ENCODE measurements at places on chromosomes 1 and 21.
A peak's percentile ranks its signal among the peaks of the same experiment; 100 is the strongest.

- DNase-seq = no peak
Observed at GRCh38 chr1:18723206-18723605, 92.6 kb downstream of the PAX7 start.

DNA sequence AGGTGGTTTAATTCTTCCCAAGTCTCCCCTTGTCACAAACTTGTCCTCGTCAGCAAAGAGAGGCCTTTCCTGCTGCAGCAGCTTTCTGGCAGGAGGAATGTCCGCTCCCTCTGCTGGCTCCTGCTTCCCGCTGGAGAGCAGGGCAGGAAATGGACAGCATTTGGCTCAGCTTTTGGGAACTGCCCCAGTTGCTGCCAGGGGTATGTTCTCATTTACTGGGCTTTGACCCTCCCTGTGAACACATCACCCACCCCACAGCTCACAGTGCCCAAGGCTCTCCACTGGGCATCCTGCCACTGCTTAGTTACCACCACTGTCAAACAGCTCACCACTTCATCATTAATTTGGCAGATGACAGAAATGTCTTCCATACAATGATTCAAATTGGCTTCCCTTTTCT lies 75.4 kb downstream of the MRPL37 start:
- DNase-seq = no peak

DNA sequence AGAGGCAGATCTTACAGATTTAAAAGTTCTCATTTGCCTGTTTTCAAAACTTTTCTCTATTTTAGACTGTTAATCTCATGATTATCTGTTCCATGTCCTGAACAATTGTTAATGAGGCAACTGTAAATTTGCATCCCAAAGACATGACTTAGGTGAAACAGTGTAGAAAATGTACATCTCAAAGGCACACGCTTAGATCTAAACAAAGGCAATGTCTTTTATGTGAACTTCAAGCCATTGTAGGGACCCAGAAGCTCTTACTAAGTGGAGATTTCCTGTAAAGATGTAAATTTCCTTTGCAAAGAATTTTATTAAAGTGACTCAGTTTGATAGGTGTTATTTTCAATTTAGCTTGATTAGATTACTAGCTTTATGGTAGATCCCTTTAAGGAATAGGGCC lies 125.2 kb upstream of the F3 start:
- DNase-seq = no peak

- DNase-seq = no peak
Observed at GRCh38 chr1:7252411-7253117, 467.3 kb downstream of the CAMTA1 start.

- DNase-seq = no peak
Observed at GRCh38 chr1:167898578-167899222, 15.2 kb downstream of the ADCY10 start.

- no peak for DNase-seq
Observed at GRCh38 chr1:155968670-155969069, 9.7 kb downstream of the ARHGEF2 start.

DNA sequence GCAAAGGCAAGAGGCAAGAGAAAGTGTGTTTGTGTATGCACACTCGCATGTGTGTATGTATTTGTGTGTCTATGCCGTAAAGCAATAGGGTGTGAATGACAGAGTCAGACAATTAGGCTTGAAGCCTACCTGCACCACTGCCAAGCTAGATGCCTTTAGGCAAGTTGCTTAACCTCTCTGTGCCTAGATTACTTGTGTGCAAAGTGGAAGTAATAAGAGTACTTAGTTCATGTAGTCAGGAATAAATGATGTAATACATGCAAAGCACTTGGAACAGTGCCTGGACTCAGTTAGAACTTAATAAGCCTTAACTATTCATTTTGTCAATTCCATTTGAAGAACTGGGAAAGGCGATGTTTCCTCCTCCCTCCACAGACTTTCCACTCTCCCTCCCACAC lies 31.7 kb downstream of the LAMB3 start:
- no peak for DNase-seq

DNA sequence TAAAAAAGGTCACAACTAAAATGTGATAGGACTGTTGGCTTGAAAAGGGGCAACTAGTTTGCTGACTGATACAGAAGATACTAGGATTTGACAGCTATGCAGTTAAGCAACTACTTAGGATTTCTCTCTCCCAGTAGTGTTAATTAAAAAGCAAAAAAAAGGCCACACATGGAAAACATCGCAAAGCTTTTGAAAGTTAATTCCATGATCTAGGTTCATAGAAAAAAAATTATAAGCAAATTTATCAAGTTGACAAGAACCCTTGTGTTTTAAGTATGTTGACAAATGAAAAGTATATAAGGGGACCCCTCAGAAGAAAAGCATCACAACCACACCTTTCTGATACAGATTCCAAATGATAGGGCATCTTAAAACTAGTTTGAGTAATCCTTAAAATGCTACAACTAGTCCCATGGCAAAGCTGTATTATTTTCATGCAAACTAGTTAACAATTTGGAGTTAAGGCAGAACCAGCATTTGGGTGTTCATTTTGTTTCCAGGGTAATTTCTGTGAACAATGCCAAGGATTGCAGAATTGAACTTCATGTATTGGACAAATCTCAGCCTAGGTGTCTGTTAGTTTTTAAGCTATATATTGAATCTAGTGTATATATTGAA lies 4.1 kb downstream of the PNRC2 start:
- DNase-seq = no peak

- no peak for DNase-seq
Observed at GRCh38 chr1:205746757-205747412, 3.1 kb downstream of the NUCKS1 start.

- DNase-seq = no peak
Observed at GRCh38 chr1:82225421-82226185, 424.9 kb downstream of the ADGRL2 start.

GRCh38 chr1:63442141-63442475 lies 74.7 kb downstream of the ALG6 start:
- no peak for DNase-seq

GRCh38 chr1:190479050-190479397 lies 1.4 kb upstream of the BRINP3 start:
- DNase-seq = no peak

DNA sequence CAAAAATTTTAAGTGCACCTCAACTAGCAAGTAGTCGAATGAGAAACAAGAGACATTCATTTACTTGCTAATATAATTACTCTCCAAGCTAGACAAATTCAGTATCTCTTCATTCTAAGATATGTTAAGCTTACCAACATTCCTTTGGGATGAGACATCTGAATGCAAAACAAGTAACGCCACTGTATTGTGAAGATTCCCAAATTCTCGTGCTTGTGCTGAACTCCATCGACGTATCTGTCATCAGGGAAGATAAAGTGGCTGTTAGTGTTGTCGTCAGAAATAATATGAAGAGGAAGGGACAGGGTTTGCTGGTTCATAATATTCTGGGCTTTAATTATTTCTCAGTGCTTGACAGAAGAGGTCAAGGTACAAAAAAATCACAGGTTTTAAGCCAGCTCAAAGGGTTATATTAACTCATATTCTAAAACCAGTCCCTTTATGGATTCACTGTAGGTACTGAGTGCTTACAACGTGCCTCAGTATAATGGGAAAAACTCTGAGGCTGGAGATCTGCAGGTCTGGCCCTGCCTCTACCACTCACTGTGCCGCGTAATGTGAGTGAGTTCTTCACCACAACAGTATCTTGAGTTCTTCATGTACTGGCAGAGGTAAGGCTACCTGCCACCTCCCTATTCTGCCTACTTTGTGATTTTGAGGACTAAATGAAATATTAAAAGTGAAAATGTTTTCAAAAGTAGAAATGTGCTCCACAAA lies 42.0 kb downstream of the PCSK9 start:
- DNase-seq = no peak

GRCh38 chr1:168970926-168971659 lies 135.4 kb upstream of the ATP1B1 start:
- no peak for DNase-seq

DNA sequence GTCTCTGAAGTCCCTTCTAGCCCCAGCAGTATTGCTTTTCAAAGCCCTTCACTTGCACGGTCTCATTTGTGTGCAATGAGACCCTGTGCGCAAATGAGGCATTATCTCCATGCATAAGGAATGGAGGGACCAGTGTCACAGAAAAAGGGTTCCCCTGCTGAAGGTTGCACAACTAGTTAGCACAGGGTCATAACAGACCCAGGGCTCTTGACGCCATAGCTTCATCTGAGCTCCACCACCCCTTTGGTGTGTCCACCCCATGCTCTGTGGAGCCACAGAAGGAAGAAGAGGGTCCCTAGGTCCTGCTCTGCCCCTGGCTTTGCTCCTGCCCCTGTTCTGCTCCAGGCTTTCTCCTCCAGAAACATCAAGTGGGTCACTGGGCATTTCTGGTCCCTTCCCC lies 12.6 kb downstream of the SH2D2A start:
- no peak for DNase-seq

- no peak for DNase-seq
Observed at GRCh38 chr21:37944496-37944895, 28.2 kb upstream of the KCNJ6 start.

- DNase-seq = peak; percentile 3
Observed at GRCh38 chr21:29499734-29500343, 201.1 kb downstream of the BACH1 start.

- no peak for DNase-seq
Observed at GRCh38 chr1:96544831-96545221, 176.8 kb upstream of the PTBP2 start.

DNA sequence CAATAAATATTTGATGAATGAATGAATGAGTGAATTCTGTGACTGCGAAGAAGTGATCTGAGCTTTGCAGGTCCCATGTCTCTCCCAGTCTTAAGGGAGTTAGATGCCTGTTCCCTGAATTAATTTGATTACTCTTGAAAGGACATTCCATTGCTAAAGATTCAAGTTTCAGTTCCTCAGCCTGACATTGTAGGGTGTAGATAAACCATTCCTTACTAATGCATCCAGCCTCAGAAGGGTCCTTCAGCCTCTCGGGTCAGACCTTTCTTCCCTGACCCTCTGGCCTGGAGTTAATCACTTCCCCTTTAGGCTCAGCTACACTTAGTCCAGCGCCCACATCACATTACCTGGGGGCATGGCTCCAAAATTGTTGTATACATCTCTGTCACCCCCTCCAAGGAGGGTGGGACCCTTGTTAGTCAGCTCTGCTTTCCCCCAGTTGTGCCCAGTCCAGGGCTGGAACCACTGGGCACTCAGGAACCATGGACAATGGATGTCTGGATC lies 2.6 kb downstream of the INSRR start:
- no peak for DNase-seq

GRCh38 chr1:83882906-83883305 lies 116.0 kb downstream of the TTLL7 start:
- no peak for DNase-seq

DNA sequence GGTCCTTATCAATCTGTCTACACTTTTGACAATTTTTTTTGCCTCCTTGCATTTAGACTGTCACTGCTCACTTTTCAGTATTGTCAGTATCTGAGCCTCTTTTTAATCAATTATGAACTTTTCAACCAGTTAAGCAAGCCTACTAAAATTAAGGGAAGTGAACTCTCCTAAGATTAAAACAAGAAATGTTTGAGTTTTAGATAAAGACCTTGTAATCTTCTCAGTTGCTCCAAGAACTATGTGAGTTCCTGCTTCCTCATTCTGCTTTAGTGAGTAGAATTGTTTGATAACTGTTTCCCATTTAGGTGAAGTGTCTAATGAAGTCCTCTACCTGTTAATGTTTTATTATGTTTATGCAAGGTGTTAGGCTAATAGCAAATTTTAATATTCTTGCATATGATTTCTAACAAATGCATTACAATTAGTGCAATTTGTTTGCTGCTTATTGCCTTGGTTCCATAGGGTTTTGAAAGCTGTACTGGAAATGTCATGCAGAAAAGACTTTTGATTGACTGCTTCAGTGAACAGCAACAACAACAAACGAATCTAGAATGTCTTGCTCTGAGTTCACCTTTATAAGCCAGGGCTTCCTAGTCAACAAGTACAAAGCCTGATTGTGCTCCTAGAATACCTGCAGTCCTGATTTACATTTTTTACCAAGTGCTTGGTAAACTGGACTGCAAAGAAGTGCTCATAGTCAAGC lies 40.9 kb downstream of the PLA2G4A start:
- DNase-seq = no peak

- peak; percentile 32 for DNase-seq
Observed at GRCh38 chr1:151472856-151473731, 13.8 kb upstream of the POGZ start.

- DNase-seq = peak; percentile 39
Observed at GRCh38 chr1:48677306-48678287, 99.1 kb downstream of the BEND5 start.

DNA sequence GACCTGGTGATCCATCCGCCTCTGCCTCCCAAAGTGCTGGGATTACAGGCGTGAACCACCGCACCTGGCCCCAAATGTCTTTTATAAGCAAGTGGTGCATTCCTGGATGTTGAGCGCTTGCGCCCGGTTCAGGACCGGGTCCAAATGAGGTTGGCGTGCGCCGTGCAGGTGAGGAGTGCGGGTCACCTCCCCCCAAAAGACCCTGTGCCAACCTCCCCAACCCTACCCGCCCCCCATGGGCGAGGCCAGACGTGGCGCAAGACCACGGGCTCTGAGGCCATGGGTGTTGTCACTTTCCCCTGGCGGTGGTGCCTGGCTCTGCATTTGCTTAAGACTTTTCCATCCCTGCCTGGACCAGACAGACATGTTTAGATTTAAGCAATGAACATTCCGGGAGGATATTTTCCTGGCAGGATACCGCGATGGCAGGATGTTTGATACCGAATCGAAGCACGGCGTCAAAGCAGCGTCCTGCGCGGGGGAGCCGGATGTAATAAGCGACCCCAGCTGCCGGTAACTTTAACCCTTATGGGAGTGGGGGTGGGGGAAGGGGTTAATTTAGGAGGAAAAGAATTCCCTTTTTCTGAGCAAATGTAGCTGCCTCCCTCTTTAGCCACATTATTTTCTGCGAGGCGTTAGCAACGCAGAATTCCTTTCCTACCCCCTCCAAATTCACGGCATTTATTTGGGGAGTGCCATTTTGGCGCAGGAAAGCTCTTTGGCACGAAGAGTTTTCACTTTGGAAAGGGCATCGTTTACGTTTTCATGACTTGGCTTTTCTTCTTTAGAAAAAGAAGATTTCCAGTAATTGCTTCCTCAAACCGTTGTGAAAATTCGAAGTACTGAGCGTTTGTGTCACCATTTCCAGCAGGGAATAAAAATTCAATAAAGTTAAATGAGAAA lies 27.8 kb upstream of the RNF187 start:
- DNase-seq = peak; percentile 74

- no peak for DNase-seq
Observed at GRCh38 chr21:41222247-41223068, 54.5 kb downstream of the BACE2 start.

- peak; percentile 54 for DNase-seq
Observed at GRCh38 chr1:48530727-48531351, 58.8 kb upstream of the SPATA6 start.

DNA sequence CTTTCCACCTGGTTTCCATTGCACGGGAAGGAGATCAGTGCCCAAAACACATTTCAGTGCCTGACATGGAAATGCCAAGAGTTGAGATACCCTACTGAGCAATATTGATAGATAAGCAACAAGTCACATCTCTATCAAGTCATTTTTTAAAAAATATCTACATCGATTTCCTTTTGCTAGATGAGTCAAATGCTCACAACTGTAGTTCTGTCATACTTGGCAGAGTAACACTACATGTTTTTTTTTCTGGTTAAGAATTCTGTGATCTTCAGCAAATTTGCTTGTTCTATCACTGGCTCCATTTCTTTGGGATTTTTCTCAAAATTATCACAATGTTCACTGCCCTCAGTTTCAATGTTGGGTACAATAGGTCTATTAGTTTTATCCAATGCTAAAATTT lies 145.4 kb downstream of the ZC3H11B start:
- DNase-seq = no peak

GRCh38 chr1:86150553-86151055 lies 6.0 kb downstream of the COL24A1 start:
- DNase-seq = no peak

- DNase-seq = no peak
Observed at GRCh38 chr1:208172423-208173145, 71.6 kb downstream of the PLXNA2 start.

- peak; percentile 19 for DNase-seq
Observed at GRCh38 chr1:85566890-85567289, 13.7 kb upstream of the CCN1 start.

Measured in stimulated activated CD4-positive, alpha-beta T cell treated with anti-CD3 and anti-CD28 coated beads, Interleukin-1b, Interleukin-23, amount 100 ng/mL, for 48 hours (primary cell).